Activated CD4-positive, CD25-positive, alpha-beta regulatory T cell (primary cell): ENCODE measurements at places on chromosomes 7 and 10.

DNA sequence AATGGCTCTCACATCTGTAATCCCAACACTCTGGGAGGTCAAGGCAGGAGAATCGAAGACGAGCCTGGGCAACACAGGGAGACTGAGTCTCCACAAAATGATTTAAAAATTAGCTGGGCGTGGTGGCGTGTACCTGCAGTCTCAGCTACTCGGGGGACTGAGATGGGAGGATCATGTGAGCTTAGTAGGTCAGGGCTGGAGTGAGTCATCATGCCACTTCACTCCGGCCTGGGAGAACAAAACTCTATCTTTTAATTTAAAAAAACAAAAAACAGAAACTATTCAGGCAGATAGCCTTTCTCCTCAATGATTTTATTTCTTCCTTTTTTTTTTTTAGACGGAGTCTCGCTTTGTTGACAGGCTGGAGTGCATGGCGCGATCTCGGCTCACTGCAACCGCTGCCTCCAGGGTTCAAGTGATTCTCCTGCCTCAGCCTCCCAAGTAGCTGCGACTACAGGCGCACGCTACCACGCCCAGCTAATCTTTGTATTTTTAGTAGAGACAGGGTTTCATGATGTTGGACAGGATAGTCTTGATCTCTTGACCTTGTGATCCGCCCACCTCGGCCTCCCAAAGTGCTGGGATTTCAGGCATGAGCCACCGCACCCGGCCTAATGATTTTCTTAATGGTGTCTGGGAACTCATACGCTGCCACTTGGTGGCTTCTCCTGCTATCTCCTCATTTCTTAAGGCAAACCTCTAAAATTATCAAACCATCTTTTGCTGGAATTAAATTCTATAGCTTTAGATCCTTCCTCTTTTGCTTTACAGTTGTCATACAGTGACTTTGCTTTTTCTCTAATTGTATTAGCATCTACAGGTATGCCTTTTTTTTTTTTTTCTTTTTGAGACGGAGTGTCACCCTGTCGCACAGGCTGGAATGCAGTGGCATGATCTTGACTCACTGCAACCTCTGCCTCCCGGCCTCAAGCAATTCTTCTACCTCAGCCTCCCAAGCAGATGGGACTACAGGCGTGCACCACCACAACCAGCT, 22.9 kb downstream of the SRPK2 start:
- DNase-seq, result no peak

DNA sequence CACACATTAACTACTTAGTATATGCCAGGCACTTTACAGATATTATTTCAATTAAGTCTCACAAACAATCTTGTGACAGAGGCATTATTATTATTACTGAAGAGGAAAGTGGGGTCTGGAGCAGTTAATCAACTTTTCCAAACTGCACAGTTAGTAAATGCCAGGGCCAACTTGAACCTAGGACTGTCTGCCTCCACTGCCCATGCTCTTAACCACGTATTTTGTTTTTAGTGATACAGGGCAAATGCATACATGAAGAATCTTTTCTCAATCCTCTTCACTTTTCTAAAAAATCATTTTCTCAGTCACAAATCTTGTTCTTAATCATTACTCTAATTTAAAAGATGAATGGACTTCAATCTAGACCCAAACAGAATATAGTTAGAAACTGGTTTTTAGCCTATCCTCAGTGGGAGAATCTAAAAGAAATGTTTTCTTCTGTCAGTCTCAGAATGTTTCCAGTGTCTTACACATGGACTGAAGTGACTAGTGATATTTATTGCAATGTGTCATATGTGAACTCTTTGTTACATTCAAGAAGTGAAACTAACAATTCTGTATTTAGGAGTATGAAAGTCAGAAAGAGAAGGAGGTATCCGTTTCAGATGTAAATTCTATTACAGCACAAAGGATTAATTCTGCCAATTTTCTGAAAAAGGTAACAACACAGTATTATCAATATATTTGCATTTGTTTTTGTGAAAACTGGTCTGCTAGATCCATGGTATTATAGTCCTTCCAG, 55.5 kb upstream of the CCNJ start:
- DNase-seq, result no peak

GRCh38 chr10:92593619-92594588, 974 bp downstream of the KIF11 start:
- DNase-seq, result no peak

- DNase-seq, result no peak
Measured at GRCh38 chr7:40213856-40214255, 79.1 kb downstream of the SUGCT start.

DNA sequence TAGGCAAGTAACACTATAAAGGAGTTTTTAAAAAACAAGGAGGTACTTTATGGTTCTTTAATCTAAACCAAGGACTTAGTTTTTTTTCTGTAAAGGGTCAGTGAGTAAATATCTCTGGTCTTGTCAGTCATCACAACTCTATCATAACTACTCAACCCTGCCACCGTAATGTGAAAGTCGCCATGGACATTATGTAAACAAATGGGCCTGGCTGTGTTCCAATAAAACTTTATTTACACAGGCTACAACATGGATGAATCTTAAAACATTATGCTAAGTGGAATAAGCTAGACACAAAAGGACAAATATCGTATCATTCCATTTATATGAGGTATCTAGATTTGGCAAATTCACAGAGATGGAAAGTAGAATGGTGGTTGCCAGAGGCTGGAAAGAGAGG, 60.8 kb upstream of the SP4 start:
- DNase-seq, result no peak

GRCh38 chr7:96921771-96922170, 83.6 kb upstream of the DLX6 start:
- DNase-seq, result no peak

- no peak for DNase-seq
Measured at GRCh38 chr7:141752634-141753033, 11.3 kb upstream of the TAS2R3 start.

DNA sequence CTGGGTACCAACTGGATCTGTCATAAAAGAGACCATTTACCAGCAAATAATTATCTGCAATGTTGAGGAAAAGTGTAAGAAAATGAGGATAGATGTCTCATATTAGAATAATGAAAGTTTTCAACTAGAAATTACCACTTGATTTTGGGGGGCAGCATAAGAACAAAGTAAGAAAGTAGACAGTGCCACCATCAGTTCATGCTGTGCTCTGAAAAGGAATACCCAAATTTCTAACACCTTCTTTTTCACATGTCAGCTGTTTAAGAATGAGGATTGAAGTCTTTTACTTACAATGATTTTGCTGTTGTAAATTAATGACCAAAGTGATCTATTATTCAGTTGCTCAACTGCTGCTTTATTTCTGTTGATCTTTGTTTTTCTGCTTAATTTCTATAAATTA, 578.3 kb downstream of the ETV1 start:
- DNase-seq, result no peak

GRCh38 chr7:48114115-48114514, 25.1 kb downstream of the UPP1 start:
- DNase-seq, result no peak

DNA sequence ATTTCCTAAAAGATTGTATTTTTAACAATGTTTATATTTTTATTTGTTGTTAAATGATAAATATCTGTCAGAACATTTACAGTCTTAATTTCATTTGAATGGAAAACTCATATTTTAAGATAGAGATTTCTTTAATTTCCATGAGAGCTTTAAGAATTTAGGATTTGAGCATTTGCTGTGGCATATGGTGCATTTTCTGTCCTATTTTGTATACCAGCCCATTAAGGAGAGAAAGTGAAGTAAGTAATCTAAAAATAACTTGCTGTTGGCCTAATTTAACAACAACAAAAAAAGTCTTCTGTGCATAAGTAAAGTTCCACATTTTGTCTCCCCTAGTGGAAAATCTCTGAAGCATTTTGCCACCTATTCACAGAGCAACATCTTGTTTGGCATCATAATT, 190.9 kb upstream of the PPP1R3A start:
- no peak for DNase-seq

- DNase-seq, result no peak
Measured at GRCh38 chr10:3537518-3537917, 247.5 kb downstream of the KLF6 start.

DNA sequence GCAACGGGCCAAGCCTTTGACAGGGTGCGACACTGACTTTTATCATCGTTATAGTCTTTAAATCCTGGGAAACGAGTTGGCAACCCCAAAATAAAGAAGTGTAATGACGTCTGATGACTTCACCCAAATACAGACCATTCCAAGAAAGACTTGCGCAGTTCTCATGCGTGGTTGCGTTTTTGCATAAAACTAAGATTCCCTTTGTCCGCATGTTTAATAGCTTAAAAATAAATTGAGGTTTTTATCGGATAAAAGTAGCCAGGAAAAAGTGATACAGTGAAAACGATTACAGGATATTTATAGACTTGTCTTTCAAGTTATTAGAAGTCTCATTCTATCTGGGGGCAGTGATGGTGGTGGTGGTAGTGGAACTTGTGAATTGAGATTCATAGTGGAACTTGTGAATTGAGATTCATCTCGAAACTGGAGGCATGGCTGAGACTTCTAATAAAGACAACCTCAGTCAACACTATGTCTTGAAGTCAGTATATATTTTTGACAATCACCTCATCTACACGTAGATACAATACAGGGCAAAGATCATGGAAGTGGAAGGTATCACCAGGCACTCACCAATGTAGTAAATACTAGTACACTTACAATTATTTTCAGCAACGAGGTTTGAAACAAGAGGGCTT, 1.2 kb upstream of the NAMPT start:
- DNase-seq, result peak; percentile 13

- DNase-seq, result no peak
Measured at GRCh38 chr10:107915215-107915610, 750.7 kb upstream of the SORCS1 start.

GRCh38 chr10:86071145-86071544, 295.4 kb downstream of the GRID1 start:
- DNase-seq, result no peak

GRCh38 chr10:124072106-124072505, 21.3 kb downstream of the CHST15 start:
- no peak for DNase-seq

DNA sequence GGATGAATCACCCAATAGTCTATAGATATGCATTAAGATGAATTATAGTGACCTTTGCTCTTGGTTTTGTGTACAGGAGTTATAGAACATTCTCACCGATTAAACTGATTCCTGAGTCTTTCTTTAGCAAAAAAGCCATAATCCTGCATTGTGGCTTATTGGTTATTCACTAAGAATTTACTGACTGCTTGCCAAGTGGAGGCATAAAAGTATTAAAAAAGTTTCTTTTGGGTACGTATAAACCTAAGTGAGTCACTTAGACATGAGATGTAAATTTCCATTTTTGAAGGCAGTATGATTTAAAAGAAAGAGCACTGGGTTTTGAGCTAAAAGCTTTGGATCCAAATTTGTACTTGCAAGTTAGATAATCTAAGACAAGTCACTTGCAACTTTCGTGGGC, 100.7 kb downstream of the CDK6 start:
- no peak for DNase-seq

DNA sequence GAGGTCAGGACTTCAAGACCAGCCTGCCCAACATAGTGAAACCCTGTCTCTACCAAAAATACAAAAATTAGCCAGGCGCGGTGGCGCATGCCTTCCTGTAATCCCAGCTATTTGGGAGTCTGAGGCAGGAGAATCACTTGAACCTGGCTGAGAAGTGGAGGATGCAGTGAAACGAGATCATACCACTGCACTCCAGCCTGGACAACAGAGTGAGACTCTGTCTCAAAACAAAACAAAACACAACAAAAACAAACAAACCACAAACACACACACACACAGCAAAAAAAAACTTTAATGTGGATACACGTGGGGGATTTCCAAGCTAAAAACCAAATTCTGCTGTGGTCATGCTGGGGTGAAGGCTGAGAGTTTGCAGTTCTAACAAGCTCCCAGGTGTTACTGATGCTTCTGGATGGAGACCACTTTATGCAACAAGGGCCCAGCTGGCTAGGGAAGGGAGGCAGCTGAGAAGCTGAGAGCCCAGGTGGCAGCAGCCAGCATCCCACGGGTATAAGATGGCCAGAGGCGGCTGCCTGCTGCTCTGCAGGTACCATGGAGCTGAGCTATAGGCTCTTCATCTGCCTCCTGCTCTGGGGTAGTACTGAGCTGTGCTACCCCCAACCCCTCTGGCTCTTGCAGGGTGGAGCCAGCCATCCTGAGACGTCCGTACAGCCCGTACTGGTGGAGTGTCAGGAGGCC, at the start of gene ZP3:
ZP3 (plus strand) TSS at position 538 of the 699 bp plus-strand sequence; CDS start at position 553, 15 bp downstream.
- no peak for DNase-seq

DNA sequence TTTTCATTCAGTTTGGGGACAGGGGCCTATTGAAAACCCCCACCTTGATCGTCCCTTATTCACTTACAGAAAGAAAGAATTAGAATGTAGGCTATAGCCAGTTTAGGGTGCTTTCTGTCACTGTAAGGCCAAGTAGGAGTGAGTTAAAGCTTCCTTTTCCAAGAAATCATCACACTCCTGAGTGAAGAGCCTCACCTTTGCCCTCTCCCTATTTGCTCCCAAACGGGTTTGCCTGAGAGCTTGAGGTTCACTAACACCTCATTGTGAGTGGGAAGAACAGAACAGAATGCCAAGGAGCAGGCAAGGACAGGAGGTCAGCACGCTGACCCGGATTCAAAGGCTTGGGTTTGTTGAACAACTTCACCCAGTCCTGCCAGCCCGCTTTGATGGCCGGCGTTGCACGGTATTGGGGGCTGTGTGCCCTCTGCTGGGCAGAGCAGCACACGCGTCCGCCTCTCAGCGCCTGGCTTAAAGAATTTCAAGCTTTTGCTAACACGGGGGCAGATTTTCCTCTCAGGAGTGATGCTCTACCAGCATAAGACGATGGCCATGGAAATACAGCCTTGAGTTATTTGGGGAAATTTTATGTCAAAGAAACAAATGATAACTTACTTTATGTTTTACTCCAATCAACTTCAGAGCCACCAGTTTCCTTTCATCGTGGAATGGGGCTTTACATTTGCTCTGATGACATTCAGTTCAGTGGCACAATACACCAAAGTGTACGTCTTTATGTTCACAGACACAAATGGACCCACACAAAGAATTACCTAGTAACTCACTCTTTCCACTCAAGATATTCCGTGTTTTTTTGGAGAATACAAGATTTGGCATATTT, 470.0 kb downstream of the SUGCT start:
- no peak for DNase-seq

DNA sequence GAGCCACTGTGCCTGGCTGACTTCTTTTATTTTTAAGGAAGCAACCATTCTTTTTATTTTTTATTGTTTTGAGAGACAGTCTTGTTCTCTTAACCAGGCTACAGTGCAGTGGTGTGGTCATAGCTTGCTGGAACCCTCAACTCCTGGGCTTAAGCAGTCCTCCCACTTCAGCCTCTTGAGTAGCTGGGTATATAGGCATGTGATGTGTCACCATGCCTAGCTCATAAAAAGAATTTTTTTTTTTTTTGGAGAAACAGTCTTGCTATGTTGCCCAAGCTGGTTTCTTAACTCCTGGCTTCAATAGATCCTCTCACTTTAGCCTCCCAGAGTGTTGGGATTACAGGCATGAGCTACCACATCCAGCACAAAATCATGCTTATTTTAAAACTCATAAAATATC, 5.8 kb downstream of the MCU start:
- no peak for DNase-seq

DNA sequence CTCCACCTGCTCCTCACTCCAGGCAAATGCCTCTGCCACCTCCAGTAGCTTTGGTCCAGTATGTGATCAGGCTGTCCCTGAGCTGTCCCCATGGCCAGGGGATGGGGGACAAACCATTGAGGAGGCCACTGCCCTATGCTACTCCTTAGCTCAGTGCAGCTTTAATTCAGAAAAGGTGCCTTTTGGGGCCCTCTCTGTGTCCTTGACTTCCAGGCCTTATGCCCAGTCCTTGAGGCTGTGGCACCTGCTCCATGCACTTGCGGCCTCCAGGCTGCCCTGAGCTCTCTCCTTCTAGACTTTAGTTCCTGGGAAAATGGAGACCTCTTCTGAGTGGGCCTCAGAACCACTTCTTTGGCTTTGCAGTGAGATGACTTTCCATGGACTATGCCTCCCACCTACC, 650.8 kb upstream of the CELF2 start:
- DNase-seq, result no peak
